ENCODE measurements at places on chromosomes 7 and 10. TPM values are rescaled to one million over a fixed set of nuclear protein-coding genes. Genes with fewer than 3 reads are reported as not detected.

DNA sequence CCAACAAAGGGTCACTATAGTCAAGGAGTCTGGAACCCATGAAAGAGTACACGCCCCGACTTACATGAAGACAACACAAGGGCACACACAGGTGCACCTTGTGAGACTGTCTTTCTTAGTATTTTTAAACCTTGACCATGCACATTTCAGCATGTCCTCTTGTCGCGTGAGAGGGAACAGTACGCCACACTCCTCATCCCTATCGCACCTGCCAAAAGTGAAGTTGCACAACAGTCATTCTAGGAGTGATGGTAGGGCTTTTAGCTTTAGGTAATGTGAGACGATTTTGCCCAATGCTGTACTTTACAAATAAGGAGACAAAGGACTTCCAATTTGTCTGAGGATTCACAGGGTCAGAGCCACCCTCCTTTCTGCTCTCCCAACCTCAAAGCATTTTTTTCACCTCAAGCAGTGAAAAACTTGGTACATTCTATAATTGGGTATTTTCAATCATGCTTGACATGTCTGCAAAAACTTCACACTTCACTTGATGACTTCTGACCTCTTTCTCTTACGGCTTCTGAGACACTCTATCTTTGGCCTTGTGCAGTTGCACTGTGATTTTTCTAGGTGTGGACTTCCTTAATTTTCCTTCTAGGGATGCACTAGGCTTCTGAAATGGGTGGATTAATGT, 173.9 kb upstream of the GRB10 start:
- H3K4me1 ChIP-seq = no peaks in the 10 kb centered on the region
- no peak overlapping the region for H3K4me3 ChIP-seq
- no peaks in the 10 kb centered on the region for H3K36me3 ChIP-seq

- peaks cover 5% of the 10 kb centered on the region for H3K4me1 ChIP-seq
- no peaks in the 10 kb centered on the region for H3K27me3 ChIP-seq
- H3K36me3 ChIP-seq = no peaks in the 10 kb centered on the region
- H3K27ac ChIP-seq = no peak overlapping the region
- no peak overlapping the region for H3K4me3 ChIP-seq
- no peak for DNase-seq
Measured at GRCh38 chr7:26160896-26161295, 8.9 kb downstream of the NFE2L3 start.

GRCh38 chr10:86651021-86651471, 3.3 kb upstream of the OPN4 start:
- no peak overlapping the region for H3K27ac ChIP-seq
- H3K36me3 ChIP-seq = no peaks in the 10 kb centered on the region
- H3K4me3 ChIP-seq = no peak overlapping the region
- DNase-seq = no peak
- peaks cover 21% of the 10 kb centered on the region for H3K4me1 ChIP-seq
- H3K27me3 ChIP-seq = no peaks in the 10 kb centered on the region

Gene RUFY2
- total RNA-seq = 26.2 TPM

- no peak overlapping the region for H3K27ac ChIP-seq
- no peak overlapping the region for H3K4me3 ChIP-seq
- peaks cover 70% of the 10 kb centered on the region for H3K4me1 ChIP-seq
- H3K27me3 ChIP-seq = no peaks in the 10 kb centered on the region
- no peaks in the 10 kb centered on the region for H3K36me3 ChIP-seq
- no peak for DNase-seq
Measured at GRCh38 chr10:94208315-94208714, 154.4 kb downstream of the NOC3L start.

DNA sequence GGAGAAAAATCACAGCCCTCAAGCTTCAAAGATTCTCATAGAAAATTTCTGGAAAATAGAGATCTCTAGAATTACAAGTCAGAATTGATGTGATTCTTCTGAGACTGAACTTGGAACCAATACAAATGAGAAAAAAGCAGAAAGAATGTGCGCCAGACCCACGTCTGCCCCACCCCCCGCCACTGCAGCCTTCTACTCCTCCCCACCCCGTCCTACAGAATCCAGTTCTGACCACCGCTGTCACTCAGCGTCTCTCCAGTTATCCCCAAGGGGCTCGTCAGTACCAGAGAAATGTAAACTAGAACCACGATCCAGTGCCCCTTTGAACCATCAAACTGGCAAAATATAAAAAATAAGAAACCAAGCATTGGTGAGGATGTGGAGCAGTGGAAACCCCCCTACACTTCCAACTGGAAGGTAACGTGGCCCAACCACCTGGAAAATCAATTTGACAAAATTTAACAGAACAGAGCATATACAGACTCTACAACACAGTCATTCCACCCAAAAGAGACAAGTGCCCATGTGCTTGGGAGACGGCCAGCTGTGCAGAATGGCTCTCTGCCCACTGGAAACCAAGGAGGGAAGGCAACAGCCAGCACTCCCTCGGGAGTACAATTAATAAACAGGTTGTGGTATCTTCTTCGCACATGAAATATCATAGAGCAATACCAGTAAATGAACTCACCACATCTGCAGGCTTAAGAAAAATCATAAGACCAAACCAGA, 397.9 kb downstream of the TNS3 start:
- no peak overlapping the region for H3K27ac ChIP-seq
- no peaks in the 10 kb centered on the region for H3K27me3 ChIP-seq
- no peak overlapping the region for H3K4me3 ChIP-seq
- peaks cover 61% of the 10 kb centered on the region for H3K4me1 ChIP-seq

- no peak overlapping the region for H3K4me3 ChIP-seq
- H3K4me1 ChIP-seq = no peaks in the 10 kb centered on the region
- no peak for DNase-seq
- H3K27me3 ChIP-seq = no peaks in the 10 kb centered on the region
- no peak overlapping the region for H3K27ac ChIP-seq
- no peaks in the 10 kb centered on the region for H3K36me3 ChIP-seq
Measured at GRCh38 chr7:20479706-20480105, 135.8 kb upstream of the ABCB5 start.

DNA sequence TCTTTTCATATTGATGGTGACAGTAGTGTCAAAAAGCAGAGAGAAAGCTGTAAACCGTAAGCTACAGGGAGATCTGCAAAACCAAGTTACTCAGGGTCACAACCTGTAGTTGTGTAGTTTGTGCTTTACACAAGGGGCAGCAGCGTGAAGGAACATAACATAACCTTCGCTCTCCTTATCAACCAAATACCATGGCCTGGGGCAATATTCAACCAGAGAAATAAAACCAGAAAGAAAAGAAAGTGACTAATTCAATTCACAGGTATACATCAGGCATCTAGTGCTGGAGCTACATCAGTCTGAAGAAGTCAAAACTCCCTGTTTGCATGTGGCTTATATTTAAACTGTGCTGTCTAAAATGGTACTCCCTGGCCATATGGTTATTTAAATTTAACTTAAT, 224.3 kb downstream of the TWIST1 start:
- H3K4me1 ChIP-seq = peaks cover 14% of the 10 kb centered on the region
- no peak for DNase-seq
- no peak overlapping the region for H3K4me3 ChIP-seq
- H3K27ac ChIP-seq = no peak overlapping the region

- no peaks in the 10 kb centered on the region for H3K27me3 ChIP-seq
- peak overlapping the region; percentile 55 for H3K4me3 ChIP-seq
- no peak for DNase-seq
- no peaks in the 10 kb centered on the region for H3K36me3 ChIP-seq
- H3K27ac ChIP-seq = no peak overlapping the region
Measured at GRCh38 chr10:28669227-28670173, 7.8 kb upstream of the BAMBI start.

DNA sequence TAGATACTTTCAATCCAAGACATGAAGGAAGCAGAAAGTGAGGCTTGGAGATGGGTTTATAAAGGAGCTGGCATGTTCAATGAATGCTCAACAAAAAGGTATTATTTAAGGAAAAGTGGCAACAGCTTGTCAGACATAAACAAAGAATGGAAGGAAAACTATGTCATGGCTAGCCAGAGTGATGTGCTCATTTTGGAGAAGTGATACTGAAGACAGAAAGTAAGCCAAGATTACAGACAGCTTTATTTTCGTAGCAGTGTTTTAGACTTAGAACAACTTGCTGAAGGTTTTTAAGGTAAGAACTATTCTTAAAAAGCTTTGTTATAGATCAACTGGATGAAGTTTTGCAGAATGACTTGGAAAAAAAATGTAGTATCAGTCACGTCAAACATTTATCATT, 160.5 kb upstream of the FERD3L start:
- no peak for DNase-seq
- H3K4me1 ChIP-seq = no peaks in the 10 kb centered on the region
- no peaks in the 10 kb centered on the region for H3K36me3 ChIP-seq
- H3K27me3 ChIP-seq = no peaks in the 10 kb centered on the region

DNA sequence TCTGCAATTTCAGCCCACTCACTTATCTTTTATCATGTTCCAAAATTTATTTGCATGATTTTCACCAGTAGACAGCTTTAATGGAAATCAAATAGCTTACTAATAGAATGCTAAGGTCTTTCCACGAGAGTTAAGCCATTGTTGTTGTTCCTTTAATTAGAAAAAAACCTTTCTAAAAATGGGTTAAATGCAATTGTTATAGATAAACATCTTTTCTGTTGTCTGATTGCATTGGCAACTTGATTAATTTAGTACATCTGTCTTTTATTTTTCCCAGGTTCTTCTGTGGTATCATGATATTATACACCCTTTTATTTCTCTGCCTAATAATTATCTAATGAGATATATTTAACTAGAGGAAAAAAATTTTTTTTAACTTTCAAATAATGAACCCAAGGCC, 487.6 kb upstream of the MBL2 start:
- no peak overlapping the region for H3K4me3 ChIP-seq
- no peaks in the 10 kb centered on the region for H3K27me3 ChIP-seq
- no peaks in the 10 kb centered on the region for H3K36me3 ChIP-seq
- no peak overlapping the region for H3K27ac ChIP-seq
- DNase-seq = no peak

Gene CFAP43
- not detected for total RNA-seq

Gene EBF3
- 2.9 TPM for total RNA-seq

Gene FAM25G
- total RNA-seq = not detected

DNA sequence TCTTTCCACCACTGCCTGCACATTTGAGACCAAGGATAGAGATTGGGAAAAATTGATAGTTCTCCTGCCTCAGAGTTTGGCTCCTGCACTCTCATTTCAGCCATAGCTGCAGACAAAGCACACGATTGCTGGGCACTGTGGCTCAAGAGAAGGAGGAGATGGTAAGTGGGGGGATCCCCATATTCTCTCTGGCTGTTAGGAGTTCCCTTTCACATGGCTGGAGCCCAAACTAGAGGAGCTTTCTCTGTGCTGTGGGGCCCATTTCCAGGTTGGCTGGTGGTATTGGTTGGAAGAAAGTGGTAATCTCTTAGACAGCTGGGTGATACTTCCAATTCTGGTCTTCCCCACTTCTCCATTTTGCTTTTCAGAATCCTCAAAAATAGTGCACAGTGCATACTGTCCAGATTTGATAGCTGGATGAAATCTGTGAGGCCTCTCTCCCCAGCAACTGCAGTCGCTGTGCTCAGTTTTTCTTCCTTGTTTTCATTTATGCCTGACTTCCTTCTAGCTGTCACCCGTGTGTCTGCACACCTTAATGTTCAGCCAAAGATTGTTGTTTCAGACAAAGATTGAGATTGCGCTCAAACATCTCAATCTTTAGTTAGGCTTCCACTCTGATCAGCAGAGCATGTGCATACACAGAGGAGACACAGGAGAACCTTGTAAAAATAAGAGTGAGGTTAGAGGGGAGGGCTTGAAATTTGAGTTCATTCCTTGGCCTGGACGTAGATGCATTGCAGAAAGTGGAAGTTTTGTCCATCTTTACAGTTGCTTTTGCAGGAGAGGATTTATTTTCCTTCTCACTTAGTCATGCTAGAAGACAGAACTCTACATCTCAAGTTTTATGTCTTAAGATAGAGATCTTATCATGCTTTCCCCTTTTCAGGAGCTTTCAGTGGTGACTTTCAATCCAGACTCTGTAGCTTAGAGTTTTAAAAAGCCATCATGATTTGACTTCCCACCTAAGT, 28.6 kb downstream of the RABGEF1 start:
- no peak for DNase-seq
- H3K4me1 ChIP-seq = peaks cover 26% of the 10 kb centered on the region
- no peak overlapping the region for H3K27ac ChIP-seq
- H3K36me3 ChIP-seq = peaks cover 11% of the 10 kb centered on the region
- no peaks in the 10 kb centered on the region for H3K27me3 ChIP-seq

- H3K27me3 ChIP-seq = no peaks in the 10 kb centered on the region
- DNase-seq = no peak
- H3K4me1 ChIP-seq = no peaks in the 10 kb centered on the region
- H3K36me3 ChIP-seq = no peaks in the 10 kb centered on the region
Measured at GRCh38 chr10:78851647-78852046, 217.1 kb upstream of the ZMIZ1 start.

GRCh38 chr7:143487061-143487460, 9.4 kb downstream of the TAS2R41 start:
- H3K27ac ChIP-seq = no peak overlapping the region
- no peaks in the 10 kb centered on the region for H3K36me3 ChIP-seq
- H3K4me1 ChIP-seq = peaks cover 12% of the 10 kb centered on the region
- no peak for DNase-seq
- no peak overlapping the region for H3K4me3 ChIP-seq

GRCh38 chr10:45464958-45465567, 91.0 kb downstream of the ALOX5 start:
- H3K36me3 ChIP-seq = peaks cover 8% of the 10 kb centered on the region
- H3K27ac ChIP-seq = no peak overlapping the region
- no peak for DNase-seq

DNA sequence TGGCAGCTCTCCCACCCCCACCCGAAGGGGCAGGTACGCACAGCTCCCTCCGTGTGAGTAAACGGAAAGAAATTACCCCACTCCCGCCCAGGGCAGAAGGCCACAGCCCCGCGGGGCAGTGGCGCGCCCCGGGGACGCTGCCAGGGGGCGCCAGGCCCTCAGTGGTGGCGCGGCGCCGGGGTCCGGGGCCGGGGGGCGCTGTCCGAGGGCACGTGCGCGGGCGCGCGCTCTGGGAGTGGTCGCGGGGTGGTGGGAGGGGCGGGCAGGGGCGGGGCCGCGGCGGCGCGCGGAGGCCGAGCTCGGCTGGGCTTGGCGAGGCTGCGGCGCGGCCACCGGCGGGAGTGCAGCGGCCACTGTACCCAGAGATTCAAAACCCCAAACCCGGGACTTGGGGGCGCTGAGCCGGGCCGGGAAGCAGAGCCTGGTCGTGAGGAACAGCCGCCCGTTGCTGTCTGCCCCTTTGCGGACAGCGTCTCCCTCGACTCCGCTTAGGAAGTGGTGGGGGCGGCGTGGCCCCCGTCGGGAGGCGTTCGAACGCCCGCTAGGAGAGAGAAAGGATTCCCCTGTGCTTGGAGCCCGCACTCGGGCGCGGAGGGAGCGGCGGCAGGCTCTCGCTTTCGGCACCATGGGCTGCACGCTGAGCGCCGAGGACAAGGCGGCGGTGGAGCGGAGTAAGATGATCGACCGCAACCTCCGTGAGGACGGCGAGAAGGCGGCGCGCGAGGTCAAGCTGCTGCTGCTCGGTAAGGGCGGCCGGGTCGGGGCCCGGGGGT, at the start of gene GNAI1:
GNAI1 (plus strand) TSS at position 296 of the 773 bp plus-strand sequence; CDS start at position 626, 330 bp downstream.
- peak within 1 kb of the TSS; percentile 91 for H3K4me3 ChIP-seq
- H3K4me1 ChIP-seq = peaks cover 5% of the 10 kb centered on the region
- H3K36me3 ChIP-seq = no peaks in the 10 kb centered on the region
- no peak for DNase-seq
- peak within 1 kb of the TSS; percentile 96 for H3K27ac ChIP-seq
